ENCODE measurements at places on chromosomes 6 and 20.
A peak's percentile ranks its signal among the peaks of the same experiment; 100 is the strongest.

- DNase-seq: no peak
Measured at GRCh38 chr6:15287670-15288375, 42.0 kb downstream of the JARID2 start.

DNA sequence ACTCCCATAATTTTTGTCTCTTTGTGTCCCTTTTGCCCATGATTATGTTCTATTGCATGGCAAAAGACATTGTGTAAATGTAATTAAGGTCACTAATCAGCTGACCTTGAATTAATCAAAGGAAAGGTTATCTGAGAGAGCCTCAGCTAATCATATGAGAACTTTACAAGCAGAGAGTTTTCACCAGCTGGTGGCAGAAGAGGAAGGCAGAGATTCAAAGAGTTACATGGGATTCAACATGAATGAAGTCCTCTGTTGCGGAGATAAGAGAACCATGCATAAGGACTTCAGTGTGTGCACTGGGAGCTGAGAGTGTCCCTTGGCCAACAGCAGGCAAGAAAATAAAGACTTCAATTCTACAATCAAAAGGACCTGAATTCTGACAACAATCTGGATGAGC lies 494.1 kb upstream of the ARID1B start:
- DNase-seq: no peak

DNA sequence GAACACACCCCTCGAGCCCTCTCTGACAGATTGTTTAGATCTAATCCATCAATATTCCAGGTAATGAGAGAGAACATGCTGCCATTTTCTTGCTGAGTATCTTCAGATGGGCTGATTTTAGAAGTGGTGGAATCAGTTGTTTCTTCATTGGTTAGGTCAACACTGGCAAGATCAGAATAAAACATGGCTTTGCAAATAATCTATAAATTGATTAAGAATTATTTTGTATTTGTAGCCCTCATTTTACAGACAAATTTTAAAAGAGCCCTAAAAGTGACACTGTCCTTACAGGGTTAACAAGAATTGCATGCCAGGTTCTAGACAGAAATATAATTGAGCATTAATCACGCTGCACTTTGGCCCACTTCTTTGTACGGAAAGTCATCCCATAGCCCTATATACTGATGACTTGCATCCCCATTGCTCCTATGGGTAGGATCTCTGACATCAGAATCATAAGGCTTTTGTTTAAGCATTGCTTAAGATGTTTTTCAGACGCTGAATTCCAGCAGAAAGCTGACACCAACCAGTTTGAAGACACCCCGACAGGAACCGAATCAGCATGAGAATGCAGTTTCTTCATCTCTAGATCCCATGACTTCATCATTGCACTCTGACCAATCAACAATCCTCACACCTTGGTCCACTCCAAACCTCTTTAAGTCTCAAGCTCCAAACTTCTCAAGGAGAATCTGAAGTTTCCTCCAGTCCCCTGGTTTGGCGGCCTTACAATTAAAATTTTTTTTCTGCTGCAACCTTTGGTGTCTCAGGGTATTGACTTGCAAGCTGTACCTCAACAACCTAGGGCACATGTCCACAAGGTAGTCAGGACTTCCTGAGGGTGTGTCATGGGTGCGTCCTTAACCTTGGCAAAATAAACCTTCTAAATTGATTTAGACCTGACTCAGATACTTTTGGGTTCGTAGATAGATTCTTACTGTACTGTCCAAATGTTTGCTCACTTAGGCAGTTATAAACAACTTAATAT lies 7.8 kb downstream of the TDP2 start:
- DNase-seq: peak; percentile 52

- DNase-seq: peak; percentile 77
Measured at GRCh38 chr6:16669227-16669626, 92.0 kb downstream of the ATXN1 start.

- DNase-seq: no peak
Measured at GRCh38 chr6:125507987-125508655, 206.4 kb upstream of the HDDC2 start.

DNA sequence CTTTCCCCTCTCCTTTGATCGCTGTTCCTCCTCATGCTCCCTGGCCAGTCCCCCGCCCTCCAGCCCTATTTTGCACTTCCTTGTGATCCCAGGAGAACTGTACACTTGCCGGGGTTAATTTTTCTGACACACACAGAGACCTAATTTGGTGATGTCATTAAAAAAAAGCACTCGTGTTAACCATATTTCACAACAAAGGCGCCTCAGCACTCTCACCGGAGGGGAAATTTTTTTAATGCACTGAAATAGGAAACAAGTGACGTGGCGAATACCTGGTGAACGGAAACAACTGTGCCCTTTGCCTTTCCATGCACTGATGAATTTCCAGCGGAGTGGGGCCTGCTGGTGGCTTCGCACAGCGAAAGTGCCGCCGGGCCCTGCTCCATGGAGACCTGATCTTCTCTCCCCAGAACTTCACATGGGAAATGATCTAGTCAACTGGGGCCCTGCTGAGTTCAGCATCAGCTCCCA lies 53.9 kb upstream of the TAGAP start:
- no peak for DNase-seq

- DNase-seq: no peak
Measured at GRCh38 chr20:50037575-50037974, 54.8 kb downstream of the SNAI1 start.

DNA sequence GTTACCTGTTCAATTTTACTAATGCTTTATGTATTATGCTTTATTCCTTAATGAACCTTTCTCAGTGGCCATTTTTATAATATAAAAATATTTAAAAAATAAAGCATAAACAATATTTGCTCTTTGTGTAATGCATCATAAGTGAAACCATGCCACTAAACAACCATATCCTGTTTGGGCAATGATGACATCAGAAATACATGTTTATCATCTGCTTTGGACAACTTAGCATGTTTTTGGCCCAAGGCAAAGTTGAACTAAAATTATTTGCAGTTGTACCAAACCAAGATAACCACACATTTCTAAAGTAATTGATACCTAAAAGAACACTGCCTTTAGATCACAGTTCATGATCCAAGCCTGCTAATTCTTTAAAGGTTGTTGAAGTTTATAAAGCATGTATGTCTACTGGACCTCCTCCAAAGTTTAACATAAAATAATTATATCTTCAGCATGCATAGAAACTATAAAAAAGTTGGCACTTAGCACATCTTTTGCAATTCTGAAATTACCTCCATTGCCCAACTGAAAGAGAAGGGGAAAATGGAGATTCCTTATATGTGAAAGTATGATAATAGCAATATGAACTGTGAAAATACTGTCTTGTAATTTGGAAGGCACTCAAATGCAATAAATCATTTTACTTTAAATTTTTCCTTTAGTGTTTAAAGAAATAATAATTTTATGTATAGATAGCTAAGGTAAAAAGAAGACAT lies 325.6 kb upstream of the RUNX2 start:
- peak; percentile 4 for DNase-seq

GRCh38 chr6:15401769-15402250 lies 155.9 kb downstream of the JARID2 start:
- DNase-seq: no peak

GRCh38 chr6:37125774-37126492 lies 44.0 kb upstream of the PIM1 start:
- DNase-seq: no peak

- peak; percentile 91 for DNase-seq
Measured at GRCh38 chr20:10433623-10434466, at the start of gene MKKS. TSS of gene MKKS (minus strand) at chr20:10434222. CDS start at chr20:10413514, 20,708 bp downstream.

GRCh38 chr20:17735206-17735804 lies 35.5 kb downstream of the BANF2 start:
- peak; percentile 76 for DNase-seq

- no peak for DNase-seq
Measured at GRCh38 chr6:56448046-56448445, 194.6 kb downstream of the DST start.

DNA sequence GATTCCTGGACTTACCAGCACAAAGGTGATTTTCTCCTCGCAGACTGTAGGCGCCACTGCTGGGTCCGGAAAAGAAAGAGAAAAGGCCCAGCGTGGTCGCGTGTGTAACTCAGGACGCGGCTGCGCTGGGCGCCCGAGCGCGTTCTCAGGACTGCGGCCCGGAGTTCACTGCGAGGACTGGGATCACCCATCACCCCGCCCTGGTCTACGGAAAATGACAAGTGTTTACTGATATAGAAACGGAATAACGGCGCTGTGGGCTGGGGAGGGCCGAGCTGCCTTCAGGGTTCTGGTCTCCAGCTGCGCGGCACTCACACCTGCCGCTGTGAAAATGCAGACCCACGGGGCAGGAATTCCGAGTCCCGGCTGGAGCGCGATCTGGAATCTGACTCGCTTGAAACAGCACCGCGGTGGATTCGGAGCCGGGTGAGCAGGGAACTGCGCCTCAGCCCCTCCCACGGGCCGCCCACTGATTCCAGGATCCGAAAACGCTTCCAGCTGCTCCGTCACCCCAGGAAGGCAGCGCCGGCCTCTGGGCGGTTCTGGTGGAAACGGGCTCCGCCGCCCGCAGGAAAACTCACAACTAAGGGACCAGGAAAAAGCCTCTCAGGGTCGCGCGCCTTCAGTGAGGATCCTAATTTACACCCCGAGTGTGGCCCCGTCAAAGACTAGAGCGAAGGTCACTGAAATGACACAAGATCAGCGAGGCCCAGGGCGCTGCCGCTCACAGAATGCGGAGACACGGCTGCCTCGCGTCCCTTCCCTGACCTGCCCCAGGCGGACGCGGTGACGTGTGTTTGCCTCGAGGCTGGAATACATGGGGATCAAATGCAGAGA lies 34.5 kb downstream of the HLA-A start:
- peak; percentile 83 for DNase-seq

DNA sequence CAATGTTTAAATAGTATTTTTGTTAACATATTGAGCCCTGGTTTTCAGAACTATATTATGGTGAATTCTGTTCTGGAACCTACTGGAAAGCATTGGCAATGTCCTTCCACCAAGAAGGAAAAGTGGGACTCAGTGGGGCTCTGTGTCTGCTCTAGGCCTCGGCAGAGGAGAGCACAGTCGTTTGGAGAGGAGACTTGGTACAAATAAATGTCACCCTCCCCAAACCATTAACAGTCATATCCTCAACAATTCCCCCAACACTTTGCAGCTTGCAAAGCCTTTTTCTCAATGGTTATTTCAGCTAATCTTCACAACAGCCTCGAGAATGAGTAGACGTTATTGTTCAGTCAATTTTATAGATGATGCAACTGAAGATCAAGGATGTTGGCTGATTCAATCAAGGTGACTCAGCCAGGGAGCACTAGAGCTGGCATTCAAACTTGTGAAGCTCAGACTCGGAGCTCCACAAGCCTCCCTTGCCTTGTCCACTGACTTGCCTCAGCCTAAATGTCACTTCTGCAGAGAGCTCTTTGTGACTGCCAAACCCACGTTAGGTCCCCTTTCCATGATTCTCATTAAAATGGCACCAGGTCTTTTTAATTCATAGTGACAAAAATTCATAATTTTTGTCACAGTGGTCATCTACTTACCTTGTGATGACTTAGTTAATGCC lies 60.6 kb downstream of the TOX2 start:
- DNase-seq: peak; percentile 97

- DNase-seq: no peak
Measured at GRCh38 chr6:147712841-147713240, 204.4 kb downstream of the SAMD5 start.

DNA sequence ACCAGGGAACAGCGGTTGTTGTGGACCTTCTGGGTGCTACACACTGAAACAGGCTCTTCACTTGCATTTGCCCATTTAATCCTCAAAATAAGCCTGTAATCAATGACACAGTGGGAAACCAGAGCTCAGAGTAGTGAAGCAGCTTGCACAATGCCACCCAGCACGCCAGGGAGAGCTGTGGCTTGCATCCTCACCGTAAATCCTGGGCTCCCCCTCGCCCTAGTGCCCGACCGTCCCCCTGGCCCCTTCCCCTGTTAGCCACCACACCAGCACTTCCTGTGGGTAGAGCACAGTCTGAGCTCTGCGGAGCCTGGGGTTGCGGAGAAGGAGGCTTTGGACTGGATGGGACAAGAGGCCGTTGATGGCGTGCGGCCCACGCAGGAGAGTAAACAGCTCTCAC lies 14.5 kb downstream of the VSTM2L start:
- DNase-seq: no peak

GRCh38 chr6:106870069-106870468 lies 104.5 kb downstream of the CD24 start:
- peak; percentile 95 for DNase-seq

DNA sequence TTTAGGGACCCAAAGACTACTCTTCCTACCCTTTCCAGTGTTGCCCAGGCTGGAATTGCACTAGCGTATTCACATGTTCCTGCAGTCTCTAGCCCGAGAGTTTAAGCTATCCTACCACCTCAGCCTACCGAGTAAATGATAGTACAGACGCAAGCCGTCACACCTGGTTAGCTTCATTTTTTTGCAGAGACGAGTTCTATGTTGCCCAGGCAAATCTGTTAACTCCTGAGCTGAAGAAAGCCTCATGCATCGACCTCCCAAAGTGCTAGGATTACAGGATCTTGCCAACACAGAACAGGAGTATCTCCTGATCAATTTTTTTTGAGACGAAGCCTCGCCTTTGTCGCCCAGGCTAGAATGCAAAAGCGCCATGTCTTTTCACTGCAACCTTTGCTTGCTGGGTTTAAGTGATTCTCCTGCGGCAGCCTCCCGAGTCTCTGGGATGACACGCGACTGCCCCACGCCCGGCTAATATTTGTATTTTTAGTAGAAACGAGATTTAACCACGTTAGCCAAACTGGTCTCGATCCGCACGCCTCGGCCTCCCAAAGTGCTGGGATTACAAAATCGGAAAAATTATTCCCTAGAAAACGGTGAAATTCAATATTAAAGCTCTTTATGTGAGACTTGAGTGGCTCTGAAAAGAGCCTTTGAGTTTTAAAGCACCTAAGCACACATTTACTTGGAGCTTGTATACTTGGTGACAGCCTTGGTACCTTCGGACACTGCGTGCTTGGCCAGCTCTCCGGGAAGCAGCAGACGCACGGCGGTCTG lies 128.5 kb downstream of the HFE start:
- peak; percentile 64 for DNase-seq

DNA sequence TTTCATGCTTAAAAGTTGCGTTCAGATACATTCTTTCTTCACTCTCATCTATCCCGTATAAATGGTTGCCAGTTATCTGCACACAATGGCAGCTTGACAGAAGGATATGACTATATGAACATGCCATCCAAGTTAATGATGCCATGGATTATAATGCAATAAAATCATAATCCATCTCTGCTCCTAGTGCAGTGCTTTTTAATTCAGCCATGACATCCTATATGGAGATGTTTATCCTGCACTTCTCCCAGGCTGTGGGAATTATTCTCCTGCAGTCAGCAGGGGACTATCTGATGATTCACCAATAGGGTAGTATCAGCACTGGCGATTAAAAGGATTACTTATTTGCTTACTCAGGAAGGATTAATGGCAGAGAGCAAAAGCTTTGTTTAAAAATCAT lies 273.8 kb downstream of the SAMD5 start:
- peak; percentile 41 for DNase-seq

GRCh38 chr6:83057705-83058321 lies 7.8 kb downstream of the UBE3D start:
- peak; percentile 73 for DNase-seq

- peak; percentile 84 for DNase-seq
Measured at GRCh38 chr6:42898891-42899361, 16.9 kb upstream of the PTCRA start.

GRCh38 chr6:145498425-145498824 lies 236.9 kb downstream of the EPM2A start:
- DNase-seq: no peak

- DNase-seq: no peak
Measured at GRCh38 chr6:152127432-152128165, 320.1 kb downstream of the ESR1 start.
